Small intestine (tissue), 16 donors: ENCODE measurements at places on chromosomes 6 and 20.
A peak's percentile ranks its signal among the peaks of the same experiment; 100 is the strongest.

GRCh38 chr6:166351715-166352285, 9.5 kb upstream of the SFT2D1 start:
- peak; percentile 66 for DNase-seq
- peak overlapping the region; percentile 0 for H3K4me3 ChIP-seq
- H3K27me3 ChIP-seq = no peaks in the 10 kb centered on the region
- H3K36me3 ChIP-seq = no peaks in the 10 kb centered on the region
- H3K27ac ChIP-seq = no peak overlapping the region
- peaks cover 3% of the 10 kb centered on the region for H3K4me1 ChIP-seq

DNA sequence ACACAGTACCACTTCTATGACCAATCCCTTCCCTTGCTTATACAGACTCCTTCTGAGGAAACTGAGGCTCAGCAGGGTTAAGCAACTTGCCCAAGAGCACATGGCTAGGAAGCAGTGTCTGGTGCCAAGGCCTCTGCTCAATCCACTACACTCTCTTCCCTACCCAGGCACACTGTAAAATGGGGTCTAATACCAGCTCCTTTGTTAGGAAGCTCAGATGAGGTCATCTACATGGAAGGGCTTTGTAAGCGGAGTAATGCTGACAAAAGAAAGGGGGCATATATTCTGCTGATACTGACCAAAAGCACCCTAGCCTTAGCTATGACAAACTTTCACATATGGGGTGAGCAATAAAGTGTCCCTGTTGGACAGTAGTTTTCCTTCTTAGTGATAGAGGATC, 9.1 kb downstream of the TRIM26 start:
- H3K27ac ChIP-seq = no peak overlapping the region
- no peak overlapping the region for H3K4me3 ChIP-seq
- no peak for DNase-seq
- H3K4me1 ChIP-seq = peaks cover 59% of the 10 kb centered on the region

DNA sequence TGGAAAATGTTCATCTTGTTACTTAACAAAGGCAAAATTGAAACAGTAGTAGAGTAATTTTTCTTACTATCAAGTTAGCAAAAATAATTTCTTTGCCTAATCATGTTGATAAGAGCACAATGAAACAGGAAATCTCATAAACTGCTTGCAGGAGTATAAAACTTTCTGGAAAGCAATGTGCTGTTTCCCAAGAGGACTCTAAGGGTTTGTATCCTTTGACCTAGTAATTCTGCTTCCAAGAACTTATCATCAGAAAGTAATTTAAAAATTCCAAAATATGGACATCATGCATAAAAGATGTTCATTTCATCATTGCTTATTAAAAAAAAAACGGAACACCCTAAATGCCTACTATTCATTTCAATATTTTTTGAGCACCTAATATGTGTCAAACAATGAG, 46.1 kb upstream of the TNFAIP3 start:
- H3K4me3 ChIP-seq = no peak overlapping the region
- H3K27ac ChIP-seq = no peak overlapping the region
- H3K27me3 ChIP-seq = no peaks in the 10 kb centered on the region

GRCh38 chr20:15834857-15835256, 738.4 kb downstream of the KIF16B start:
- no peaks in the 10 kb centered on the region for H3K4me1 ChIP-seq
- no peak overlapping the region for H3K4me3 ChIP-seq
- H3K36me3 ChIP-seq = no peaks in the 10 kb centered on the region

- H3K27ac ChIP-seq = peak overlapping the region; percentile 97
- peaks cover 18% of the 10 kb centered on the region for H3K36me3 ChIP-seq
- H3K4me1 ChIP-seq = peaks cover 4% of the 10 kb centered on the region
- peak; percentile 80 for DNase-seq
- no peaks in the 10 kb centered on the region for H3K27me3 ChIP-seq
Measured at GRCh38 chr6:132813173-132813856, 1.1 kb upstream of the RPS12 start.

GRCh38 chr6:56490993-56491392, 151.7 kb downstream of the DST start:
- H3K27ac ChIP-seq = no peak overlapping the region
- no peak for DNase-seq
- peaks cover 5% of the 10 kb centered on the region for H3K36me3 ChIP-seq
- no peak overlapping the region for H3K4me3 ChIP-seq
- no peaks in the 10 kb centered on the region for H3K4me1 ChIP-seq
- no peaks in the 10 kb centered on the region for H3K27me3 ChIP-seq
